ENCODE measurements at places on chromosomes 13 and 19.

- no peak for DNase-seq
Measured at GRCh38 chr13:20684546-20684945, 19.0 kb upstream of the IL17D start.

GRCh38 chr13:93736081-93736480 is 509.5 kb downstream of the GPC6 start:
- DNase-seq: no peak

GRCh38 chr19:3655402-3656072 is 28.9 kb upstream of the CACTIN start:
- peak; percentile 97 for DNase-seq

GRCh38 chr13:36414461-36414860 is 17.8 kb upstream of the CCNA1 start:
- DNase-seq: no peak

DNA sequence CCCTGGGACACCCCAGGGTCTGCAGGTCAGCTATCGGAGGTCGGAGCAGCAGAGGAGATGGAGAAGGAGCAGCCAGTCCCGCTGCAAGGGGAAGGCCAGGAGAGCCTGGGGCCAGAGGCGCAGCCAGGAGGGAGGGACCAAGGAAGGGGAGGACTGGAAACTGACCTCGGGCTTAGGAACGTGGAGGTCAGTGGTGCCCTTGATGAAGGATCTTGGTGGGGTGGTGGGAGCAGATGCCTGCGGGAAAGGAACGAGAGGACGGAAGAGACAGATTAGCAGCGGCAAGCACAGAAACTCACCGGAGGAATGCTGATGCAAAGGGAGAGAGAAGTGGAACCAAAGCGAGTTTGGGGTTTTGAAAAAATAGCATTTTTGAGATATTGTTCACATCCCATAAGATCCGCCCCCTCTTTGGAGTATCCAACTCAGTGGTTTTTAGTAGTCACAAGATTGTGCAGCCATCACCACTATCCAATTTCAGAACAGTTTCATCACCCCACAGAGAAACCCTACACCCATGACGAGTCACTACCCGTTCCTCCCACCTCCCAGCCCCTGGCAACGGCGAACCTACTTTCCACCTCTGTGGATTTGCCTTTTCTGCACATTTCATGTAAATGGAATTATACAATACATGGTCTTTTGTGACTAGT is 22.1 kb downstream of the PLEKHF1 start:
- peak; percentile 76 for DNase-seq

GRCh38 chr13:50389726-50390125 is 374.5 kb downstream of the KCNRG start:
- DNase-seq: no peak

GRCh38 chr19:58538257-58539168 is 5.4 kb upstream of the TRIM28 start:
- DNase-seq: no peak

DNA sequence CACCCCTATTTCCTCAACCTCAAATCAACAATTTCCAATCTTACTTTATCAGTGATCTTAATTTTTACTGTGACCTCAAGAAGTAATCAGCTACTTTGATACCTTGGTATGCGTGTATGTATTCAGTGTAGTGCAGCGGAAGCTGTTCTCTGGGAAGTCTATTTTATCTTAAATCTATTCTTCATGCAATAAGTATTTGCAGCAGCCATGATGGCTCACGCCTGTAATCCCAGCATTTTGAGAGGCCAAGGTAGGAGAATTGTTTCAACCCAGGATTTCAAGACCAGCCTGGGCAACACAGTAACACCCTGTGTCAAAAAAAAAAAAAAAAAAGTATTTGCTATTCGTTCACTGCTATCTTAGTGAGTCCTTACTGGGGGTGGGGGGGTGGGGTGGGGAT is 6.5 kb downstream of the SLC25A30 start:
- no peak for DNase-seq

- DNase-seq: no peak
Measured at GRCh38 chr19:16375157-16375935, 50.7 kb downstream of the KLF2 start.

DNA sequence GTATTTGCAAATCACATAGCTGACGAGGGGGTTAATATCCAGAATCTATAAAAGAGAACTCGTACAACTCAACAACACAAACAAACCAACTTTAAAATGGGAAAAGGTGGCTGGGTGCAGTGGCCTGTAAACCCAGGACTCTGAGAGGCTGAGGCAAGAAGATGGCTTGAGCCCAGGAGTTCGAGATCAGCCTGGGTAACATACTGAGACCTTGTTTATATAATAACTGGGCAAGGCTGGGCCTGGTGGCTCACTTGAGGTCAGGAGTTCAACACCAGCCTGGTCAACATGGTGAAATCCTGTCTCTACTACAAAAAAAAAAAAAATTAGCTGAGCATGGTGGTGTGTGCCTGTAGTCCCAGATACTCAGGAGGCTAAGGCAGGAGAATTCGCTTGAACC is 21.8 kb upstream of the TM6SF2 start:
- no peak for DNase-seq

- no peak for DNase-seq
Measured at GRCh38 chr13:32175307-32175706, 139.9 kb downstream of the ZAR1L start.

DNA sequence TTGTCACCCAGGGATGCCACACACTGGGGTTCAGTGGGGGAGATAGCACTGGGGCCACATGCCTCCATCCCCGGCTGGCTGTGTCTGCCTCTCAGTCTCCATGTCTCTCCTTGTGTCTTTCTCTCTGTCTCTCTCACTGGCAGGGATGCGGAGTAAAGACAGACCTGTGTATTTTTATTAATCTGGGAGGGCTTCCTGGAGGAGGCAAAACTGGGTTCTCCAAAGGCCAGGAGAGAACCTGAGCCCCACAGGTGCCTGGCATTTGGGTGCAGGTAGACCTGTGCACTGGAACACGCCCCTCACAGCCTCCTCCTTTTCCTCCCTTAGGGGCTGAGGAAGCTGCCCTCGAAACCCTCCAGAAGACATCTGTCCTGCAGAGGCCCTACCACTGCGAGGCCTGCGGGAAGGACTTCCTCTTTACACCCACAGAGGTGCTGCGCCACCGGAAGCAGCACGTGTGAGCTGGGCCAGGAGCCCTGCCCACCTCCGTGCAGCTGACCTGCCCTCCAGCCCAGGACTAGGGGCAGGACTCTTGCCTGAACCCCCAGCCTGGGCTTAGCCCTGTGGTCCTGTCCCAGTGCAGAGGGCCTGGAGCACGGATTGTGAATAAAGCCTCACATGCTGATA is 32.7 kb downstream of the DHX34 start:
- DNase-seq: no peak

GRCh38 chr19:45739498-45740439 is 6.5 kb downstream of the MEIOSIN start:
- DNase-seq: no peak

DNA sequence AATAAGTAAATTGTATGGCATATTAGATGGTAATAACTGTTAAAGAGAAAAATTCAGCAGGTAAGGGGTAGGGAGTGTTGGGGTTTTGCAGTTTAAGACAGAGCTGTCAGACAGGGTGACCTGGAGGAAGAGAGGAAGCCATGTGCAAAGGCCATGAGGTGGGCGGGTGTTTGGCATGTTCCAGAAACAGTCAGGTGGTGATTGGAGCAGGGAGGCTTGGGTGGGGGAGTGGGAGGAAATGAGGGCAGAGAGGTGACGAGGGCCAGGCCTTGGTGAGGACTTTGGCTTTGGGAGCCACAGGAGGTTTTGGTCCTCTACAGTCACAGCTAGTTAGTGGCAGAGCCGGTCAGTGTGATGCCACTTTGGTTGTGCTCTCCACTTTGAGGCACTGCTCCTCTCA is 20.1 kb downstream of the RYR1 start:
- no peak for DNase-seq

DNA sequence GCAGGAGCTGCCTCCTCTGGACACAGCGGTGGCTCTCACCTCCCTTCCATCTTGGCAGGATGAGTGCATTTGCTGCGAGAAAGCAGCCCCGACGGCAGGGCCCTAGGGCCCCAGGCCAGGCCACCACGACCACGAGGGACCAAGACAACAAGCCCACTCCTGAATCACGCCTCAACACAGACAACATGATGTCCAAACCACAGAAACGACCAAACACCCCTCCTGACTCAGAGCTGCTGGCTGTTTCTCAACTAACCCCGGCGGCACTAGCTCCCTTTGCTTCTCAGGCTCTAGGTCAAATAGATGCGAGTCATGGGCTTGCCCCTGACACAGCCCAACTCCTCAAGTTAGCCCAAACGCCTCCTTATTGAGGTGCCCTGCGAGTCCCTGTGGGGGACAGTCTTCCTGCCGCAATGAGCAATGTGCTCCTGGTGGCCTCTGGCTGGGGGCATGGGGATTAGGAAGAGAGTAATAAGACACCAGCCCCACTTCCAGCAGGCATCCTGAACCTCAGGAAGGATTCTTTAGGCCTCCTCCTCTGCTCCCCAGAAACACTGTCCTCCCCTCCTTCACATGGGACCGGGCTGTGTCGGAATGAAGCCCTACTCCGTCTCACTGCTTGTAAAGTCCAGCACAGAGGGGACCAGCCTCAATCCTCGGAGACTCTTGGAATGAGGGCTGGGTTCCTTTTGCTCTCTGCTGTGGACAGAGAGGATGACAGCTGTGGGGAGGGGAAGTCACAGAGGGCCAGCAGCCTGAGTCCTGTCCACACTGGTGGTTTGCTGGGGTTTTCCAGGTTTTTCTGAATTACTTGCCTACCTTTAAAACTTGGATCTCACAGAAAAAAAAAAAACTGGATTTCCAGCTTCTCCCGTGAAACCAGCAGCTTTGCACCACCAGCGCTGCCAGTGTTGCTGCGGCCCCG is 6.9 kb upstream of the ATF5 start:
- peak; percentile 43 for DNase-seq

DNA sequence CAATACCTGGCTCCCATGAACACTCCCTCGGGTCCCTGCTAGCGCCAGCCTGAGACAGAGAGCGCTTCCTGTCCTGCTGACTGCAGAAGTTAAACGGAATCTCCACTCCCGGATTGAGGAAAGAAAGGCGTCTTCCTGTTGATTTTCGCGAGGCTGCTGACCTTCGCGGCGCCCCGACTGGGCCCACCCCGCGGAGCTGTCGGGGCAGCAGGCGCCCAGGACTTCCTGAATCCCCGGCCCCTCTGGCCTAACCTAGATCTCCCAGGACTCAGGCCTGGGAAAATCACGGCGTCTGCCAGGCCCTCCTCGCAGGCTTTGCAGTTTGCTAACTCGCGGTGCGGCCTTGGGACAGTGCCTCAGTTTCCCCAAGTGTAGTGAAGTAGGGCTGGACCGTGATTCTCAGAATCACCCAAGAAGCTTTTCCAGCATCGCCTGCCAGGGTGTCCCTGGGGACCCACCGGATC is 108.8 kb downstream of the KCTD15 start:
- no peak for DNase-seq

DNA sequence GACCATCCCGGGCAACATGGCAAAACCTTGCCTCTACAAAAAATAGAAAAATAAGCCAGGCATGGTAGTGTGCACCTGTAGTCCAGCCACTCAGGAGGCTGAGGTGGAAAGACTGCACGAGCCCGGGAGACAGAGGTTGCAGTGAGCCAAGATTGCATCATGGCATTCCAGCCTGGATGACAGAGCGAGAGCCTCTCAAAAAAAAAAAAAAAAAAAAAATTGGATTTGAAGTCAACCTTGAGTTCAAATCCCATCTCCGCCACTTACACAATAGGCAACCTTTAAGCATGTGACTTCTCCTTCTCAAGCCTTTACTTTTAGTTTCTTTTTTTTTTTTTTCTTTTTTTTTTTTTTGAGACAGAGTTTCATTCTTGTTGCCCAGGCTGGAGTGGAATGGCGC is 12.0 kb downstream of the KASH5 start:
- DNase-seq: no peak

All from HS-5 (cell line).